ENCODE measurements at places on chromosomes 7 and 10.
A peak's percentile ranks its signal among the peaks of the same experiment; 100 is the strongest.

DNA sequence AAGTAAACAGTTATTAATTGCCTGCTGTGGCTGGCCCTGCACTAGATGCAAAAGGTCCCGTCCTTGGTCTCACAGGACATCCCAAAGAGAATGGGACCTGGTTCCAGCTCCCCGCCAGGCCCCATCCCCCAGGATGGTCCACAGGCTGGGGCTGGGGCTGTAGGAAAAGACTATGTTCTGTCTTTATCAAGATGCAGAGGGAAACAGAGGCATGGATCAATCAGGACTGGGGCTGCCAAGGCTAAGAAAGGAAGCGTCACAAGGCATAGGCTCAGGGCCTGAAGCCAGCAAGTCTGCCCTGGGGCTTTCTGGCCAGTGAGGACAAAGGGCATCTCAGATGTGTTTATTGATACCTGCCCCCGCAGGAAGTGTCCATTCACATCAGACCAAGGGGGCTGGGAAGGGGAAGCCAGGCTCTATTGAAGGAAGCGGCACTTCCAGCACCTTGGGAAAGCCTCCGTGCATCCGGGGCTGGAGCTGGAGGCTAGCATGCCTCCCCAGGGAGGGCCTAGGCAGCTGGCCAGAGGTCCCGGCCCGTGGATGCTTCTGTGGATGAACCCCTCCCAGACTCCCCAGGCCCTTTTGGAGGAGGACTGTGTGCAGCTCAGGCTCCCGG lies 5.8 kb downstream of the VSIR start:
- DNase-seq, result no peak

GRCh38 chr10:101952191-101952590 lies 103.8 kb downstream of the ARMH3 start:
- no peak for DNase-seq

DNA sequence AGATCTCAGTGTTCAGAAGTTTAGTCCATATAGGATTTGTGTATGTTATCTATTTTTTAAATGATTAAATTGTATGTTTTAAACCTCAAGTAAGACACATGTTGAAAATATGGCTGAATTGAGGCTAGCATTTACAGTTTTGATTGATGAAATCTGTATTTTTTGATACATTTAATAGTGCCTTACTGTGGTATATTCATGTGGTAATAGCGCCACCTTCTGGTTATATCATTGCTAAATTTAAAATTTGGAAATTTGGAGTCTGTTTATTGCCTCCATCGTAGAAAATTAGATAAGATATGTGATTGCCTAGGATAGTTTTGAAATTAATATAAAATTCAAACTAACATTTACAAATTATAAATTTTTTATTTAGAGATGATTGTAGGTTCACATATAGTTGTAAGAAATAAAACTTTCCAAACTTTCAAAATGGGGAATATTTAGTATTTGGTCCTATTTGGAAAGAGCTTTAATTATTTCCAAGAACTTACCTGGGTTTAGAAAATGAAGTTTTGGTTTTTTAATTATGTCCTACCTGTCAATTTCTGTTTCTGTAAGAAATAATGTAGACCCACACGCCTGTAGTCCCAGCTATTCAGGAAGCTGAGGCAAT lies 19.1 kb upstream of the ARMS2 start:
- DNase-seq, result peak; percentile 27

DNA sequence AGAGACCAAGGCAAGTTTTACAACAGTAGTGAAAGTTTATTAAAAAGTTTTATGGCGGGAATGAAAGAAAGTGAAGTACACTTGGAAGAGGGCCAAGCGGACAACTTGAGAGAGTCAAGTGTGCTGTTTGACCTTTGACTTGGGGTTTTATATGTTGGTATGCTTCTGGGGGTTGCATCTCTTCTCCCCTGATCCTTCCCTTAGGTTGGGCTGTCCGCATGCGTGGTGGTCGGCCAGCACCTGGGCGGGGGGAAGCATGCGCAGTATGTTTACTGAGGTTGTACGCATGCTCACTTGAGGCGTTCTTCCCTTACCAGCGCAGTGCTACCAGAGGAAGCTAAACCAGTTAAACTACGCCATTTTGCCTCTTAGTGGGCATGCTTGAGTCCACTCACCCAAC lies 31.9 kb downstream of the NUP42 start:
- DNase-seq, result no peak

GRCh38 chr7:154342971-154343633 lies 290.9 kb downstream of the DPP6 start:
- DNase-seq, result no peak

DNA sequence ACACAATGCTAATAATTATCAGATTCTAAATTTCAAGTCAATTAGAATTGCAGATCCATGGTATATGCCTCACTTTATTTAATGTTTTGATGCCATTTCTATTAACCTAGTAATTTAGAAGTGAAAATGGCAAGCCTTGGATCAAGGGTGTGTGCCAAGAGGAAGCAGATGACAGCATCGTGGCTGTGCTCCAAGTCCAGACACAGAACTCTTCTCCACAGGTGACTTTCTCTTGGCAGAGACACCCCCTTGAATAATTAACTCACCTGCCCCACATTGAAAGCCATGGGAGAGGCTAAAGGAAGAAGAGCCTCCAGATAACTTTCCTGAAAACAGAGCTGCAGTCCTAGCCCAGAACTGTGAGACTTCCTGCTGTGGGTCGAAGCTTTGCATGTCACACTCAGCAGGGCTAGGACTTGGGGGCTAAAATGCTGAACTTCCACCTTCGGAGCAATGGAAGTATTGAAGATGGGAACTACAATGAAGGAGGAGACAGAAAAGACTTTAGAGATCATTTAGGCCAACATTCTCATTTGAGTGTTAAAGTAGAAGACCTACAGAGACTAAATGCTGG lies 996 bp upstream of the C10orf90 start:
- no peak for DNase-seq

- peak; percentile 31 for DNase-seq
These were observed 431.8 kb upstream of the MGMT start for GRCh38 chr10:129035052-129035827.

DNA sequence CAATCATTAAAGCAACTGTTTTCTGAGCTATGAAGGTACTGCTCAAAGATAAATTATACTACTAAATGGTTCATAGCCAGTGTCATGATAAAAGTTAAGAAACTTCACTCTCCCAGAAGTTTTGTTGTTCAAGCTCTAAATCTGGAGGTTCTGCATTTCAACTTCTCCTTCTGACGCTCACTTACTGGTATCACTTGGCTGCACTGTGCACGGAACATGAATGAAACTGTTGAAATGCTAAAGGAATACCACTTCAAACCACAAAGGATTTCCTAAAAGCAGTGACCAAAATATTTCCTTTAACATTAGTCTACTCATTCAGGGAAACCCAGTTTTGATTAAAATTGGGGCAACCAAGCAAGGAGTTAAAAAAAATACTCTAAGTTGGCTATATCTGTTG lies 93.6 kb downstream of the UBE2H start:
- no peak for DNase-seq

GRCh38 chr7:48274662-48275061 lies 103.4 kb downstream of the ABCA13 start:
- DNase-seq, result no peak

- DNase-seq, result peak; percentile 38
These were observed 7.1 kb upstream of the UNCX start for GRCh38 chr7:1225441-1226185.

DNA sequence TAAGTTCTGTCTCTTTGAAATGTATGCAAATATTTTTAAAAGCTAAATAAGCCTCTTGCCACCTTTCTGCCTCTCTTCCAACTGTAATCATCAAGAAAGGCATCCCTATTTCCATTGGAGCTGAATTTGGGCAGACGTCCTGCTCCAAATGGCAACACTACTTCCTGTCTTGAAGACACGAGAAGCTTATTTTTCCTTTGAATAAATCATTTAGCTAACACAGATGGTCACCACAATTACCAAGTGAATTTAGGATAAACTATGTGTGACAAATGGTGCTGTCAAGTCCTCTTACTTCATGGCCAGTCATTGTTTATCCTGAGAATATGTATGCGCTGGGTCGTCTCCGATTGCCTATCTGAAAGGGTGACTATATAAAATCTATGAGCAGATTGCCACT lies 268.0 kb downstream of the ANKRD7 start:
- no peak for DNase-seq

- DNase-seq, result no peak
These were observed 156.2 kb downstream of the GRID1 start for GRCh38 chr10:86210416-86210815.
